ENCODE measurements at places on chromosomes 3 and 15.
A peak's percentile ranks its signal among the peaks of the same experiment; 100 is the strongest.

GRCh38 chr3:179148616-179149405 lies 654 bp downstream of the PIK3CA start:
- DNase-seq, result peak; percentile 50

- DNase-seq, result no peak
Measured at GRCh38 chr15:38642689-38643270, 78.2 kb upstream of the RASGRP1 start.

GRCh38 chr3:141462176-141462859 lies 24.5 kb upstream of the RASA2 start:
- no peak for DNase-seq

DNA sequence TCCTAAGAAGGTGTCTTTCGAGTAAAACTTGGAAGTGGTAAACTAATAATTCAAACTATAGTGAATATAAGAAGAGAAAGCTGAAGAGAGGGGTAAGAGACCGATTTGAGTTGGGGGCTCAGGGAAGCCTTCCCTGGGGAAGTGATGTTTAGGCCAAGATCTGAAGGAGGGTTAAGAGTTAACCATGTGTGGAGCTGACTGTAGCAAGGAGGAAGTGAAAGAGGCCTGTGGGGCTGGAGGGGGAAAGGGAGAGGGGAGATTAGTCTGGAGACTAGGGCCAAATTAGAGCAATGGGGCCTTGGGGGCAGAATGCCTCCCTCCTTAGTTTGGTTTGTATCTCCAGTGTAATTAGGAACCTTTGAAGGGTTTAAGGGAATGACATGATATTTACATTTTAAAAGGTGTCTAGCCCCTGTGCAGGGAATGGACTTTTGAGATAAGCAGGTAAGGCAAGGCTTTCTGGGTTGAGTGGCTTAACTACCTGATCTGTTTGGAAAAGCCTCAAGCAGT lies 2.2 kb downstream of the ZNF592 start:
- DNase-seq, result no peak

Data from activated T-helper 1 cell treated with anti-CD3 and anti-CD28 coated beads, Interleukin-2, amount 50 U/mL, for 16 hours (primary cell).